ENCODE measurements at places on chromosomes 16 and 17.

DNA sequence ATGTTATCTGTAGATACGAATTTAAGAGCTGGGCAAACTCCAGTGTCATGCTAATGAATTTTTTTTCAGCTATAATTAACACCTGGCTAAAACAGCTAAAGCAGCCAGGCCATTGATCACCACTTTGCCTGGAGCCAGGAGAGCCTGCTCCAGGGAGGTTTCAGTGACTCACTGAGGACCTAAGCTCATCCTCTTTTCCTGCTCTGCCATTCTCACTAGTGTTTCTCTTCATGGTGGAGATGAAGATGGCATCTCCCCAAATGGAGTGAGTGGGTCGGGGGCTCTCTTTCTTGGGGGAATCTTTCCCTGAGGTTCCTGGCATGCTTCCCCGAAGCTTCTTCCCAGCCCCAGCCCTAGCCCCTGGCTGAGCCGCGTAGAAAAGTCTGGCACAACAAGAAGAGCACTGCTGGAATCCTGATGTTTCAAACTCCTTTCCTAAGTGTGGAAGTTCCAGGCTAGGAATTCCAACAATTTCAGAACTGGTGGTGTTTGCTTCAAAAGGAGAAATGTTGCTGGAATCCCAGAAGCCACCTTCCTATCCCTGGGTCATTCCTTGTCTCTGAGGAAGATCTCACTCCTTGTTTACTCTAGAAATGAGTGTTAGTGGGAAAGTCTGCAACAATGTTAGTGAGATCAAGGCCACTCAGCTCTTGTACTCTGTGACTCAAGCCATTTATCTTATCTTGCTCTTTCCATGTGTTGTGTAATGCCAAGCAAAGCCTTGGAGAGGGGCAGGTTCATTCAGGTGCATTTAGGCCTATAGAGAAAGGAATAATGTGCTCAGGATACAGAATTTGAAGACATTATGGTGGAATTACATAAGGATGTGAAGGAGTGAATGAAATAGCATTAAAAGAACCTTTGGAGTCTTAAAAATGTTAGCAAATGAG lies 26.0 kb upstream of the B4GALNT2 start:
- DNase-seq: no peak

DNA sequence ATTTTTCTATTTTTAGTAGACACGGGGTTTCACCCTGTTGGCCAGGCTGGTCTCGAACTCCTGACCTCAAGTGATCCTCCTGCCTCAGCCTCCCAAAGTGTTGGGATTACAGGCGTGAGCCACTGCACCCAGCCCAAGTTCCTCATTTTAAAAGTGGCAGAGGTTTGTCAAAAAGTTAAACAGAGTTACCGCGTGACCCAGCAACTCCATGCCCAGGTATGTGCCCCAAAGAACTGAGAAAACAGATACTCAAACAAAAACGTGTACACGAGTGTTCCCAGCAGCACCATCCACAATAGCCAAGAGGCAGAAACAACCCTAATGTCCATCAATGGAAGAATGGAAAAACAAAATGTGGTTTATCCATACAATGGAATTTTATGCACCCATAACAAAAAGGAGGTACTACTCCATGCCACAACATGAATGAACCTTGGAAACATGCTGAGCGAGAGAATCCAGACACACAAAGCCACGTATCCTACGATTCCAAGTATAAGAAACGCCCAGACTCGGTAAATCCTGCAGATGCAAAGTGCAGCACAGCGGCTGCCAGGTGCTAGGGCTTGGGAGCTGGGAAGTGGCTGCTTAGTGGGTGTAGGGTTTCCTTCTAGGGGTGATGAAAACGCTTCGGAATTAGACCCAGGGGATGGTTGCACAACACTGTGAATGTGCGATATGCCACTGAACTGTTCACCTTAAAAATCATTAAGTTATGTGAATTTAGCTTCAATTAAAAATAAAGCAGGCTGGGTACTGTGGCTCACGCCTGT lies 24.8 kb downstream of the ADCY9 start:
- DNase-seq: no peak

- no peak for DNase-seq
Observed at GRCh38 chr16:56199164-56199563, 7.9 kb downstream of the GNAO1 start.

GRCh38 chr17:39607057-39607850 lies 466 bp downstream of the NEUROD2 start:
- DNase-seq: no peak

DNA sequence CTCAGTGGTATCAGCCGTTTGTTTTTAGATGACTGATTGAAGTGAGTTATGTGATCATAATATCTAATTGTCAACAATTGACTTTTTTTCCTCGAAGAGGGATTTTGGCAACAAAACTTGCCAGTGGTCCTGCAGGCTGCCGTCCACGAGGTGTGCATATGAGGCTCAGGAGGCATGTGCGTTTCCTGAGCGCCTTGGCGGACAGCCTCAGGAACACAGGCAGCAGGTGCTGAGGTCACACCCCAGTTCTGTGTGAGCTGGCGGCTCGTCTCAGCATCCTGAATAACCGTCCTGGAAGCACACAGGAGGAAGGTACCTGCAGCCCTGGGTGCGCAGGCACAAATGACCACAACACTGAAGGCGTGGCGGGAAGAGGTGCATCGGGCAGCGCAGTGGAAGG lies 11.7 kb downstream of the SPG7 start:
- no peak for DNase-seq

DNA sequence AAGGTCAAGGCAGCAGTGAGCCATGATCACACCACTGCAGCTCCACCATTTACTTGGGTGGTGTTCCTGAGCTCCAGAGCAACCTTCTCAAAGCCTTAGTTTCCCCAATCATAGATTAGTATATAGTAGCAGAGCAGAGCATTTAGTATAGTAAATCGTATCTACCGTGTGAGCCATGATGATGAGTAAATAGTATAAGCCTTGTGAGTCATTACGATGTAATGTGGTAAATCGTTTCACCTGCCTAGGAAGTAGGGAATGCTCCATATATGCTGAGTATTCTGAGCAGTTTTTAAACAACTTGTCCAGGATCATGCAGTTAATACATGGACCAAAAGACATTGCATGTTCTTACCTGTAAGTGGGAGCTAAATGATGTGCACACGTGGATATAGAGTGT lies 66.4 kb downstream of the SCNN1B start:
- DNase-seq: no peak

DNA sequence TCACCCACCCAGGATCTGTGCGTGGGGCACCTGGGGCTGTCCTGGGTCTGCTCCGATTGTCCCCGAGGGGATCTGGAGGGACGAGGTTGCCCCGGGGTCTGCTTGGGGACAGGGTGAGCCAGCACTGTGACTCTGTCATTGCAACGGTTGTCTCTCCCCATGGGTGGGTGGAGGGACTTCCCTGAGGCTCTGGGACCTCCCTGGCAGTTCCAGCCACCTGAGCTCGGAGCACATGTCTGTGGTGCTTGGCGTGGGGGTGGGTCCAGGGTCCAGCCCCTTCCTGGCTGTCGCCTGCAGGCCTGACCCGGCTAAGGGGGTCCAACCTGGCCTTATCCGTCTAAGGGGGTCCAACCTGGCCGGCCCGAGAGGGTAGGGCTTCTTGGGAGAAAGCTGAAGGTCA lies 8.5 kb upstream of the CBFA2T3 start:
- no peak for DNase-seq

GRCh38 chr16:12611006-12611477 lies 192.6 kb downstream of the CPPED1 start:
- DNase-seq: no peak

DNA sequence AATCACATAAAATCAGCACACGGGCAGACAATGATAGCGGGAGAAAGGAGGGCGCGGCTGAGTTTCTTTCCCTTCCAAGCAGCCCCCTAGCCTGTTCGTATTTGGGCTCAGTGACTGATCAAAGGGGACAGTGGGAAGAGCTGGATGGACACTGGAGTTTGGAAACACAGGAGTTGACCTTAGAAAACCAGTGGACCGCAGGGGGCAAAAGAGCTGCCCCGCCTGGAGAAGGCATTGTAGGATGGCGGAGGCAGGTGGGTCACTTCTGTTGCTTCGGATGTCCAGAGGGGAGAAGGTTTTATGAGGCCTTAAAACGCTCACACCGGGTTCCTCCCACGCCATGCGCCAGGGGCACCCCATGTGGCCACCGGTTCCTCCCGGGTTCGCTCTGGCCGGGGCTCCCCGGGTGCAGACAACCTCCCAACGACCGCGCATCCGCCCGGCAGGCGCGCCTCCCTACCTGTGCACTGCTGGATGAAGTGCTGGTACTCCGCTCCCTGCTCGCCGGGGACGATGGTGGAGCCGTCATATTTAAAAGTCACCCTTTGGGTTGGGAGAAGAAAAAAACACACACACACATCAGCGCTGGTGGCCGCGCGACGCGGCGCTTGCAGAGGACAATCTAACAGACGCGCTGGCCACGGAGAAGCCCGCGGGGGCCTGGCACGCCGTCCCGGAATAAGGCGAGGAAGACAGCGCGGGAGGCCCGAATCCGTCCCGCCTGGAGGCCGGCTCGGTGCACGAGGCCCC lies 662 bp downstream of the COTL1 start:
- DNase-seq: no peak

GRCh38 chr17:76725580-76726230 lies 701 bp downstream of the JMJD6 start:
- peak; percentile 69 for DNase-seq

DNA sequence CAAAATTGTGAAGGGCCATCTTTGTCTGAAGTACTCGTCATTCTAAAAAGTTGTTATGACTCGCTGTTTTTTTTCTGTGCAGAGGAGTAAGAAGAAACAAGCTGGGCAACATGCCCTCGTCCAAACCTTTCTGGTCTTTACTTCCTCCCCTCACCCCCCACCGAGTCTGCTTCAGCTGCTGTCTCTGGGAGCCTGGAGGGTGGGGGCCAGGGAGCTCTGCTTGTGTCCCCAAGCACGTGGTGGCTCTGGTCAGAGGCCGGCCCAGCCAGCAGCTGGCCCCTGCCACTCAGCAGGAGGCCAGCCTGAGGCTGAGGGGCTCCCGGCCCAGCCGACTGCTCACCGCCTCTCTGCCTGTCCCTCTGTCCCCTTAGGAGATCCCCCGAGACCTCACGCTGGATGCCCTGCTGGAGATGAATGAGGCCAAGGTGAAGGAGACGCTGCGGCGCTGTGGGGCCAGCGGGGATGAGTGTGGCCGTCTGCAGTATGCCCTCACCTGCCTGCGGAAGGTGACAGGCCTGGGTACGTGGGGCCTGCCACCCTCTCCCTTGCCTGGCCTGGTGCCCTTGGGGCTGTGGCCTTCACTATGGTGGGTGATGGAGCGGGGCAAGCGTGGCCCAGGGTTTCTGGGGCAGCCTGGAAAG lies 53.7 kb upstream of the LGALS9 start:
- DNase-seq: no peak

- no peak for DNase-seq
Observed at GRCh38 chr17:80035687-80035936, at the start of gene TBC1D16. Gene TBC1D16, minus strand, starts transcription at chr17:80035872. Its CDS starts 22,325 bp downstream, at chr17:80013547.

GRCh38 chr16:55508271-55508921 lies 476 bp upstream of the LPCAT2 start:
- no peak for DNase-seq

- peak; percentile 74 for DNase-seq
Observed at GRCh38 chr17:29140631-29141513, 39.3 kb downstream of the MYO18A start.

DNA sequence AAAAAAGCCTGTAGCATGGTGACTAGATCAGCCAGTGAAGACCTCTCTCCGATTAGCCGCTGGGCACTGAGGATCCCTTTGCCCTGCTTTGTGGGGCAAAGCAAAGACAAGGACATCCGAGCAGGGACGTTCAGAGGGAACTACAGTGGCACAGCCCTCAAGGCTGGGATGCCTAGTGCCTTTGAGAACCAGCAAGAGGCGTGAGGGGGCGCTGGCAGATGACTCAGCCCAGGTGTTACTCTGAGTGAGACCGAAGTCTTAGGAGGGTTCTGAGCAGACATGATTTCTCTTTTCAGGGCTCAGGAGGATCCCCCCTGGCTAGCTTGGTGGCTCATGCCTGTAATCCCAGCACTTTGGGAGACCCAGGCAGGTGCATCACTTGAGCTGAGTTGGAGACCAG lies 178.6 kb downstream of the CPPED1 start:
- DNase-seq: no peak

- DNase-seq: no peak
Observed at GRCh38 chr16:55502801-55503366, 6.0 kb upstream of the LPCAT2 start.

GRCh38 chr16:10817963-10818941 lies at the start of gene TVP23A:
Gene TVP23A, minus strand, starts transcription at chr16:10818794. Its CDS starts 301 bp downstream, at chr16:10818493.
- no peak for DNase-seq

GRCh38 chr16:15643946-15644250 lies 944 bp upstream of the MARF1 start:
- DNase-seq: no peak

GRCh38 chr16:728131-728889 lies 1.4 kb downstream of the HAGHL start:
- peak; percentile 81 for DNase-seq

- no peak for DNase-seq
Observed at GRCh38 chr17:36529121-36529520, 5.5 kb downstream of the MYO19 start.
